ENCODE measurements at places on chromosomes 3 and 15. TPM values are rescaled to one million over a fixed set of nuclear protein-coding genes. Genes with fewer than 3 reads are reported as not detected.

GRCh38 chr3:174438501-174439145 lies 420.5 kb upstream of the NAALADL2 start:
- no peak for DNase-seq

GRCh38 chr3:177606891-177607290 lies 409.6 kb upstream of the TBL1XR1 start:
- DNase-seq: no peak

- no peak for DNase-seq
These were observed 31.4 kb downstream of the DIPK2A start for GRCh38 chr3:144003051-144003450.

DNA sequence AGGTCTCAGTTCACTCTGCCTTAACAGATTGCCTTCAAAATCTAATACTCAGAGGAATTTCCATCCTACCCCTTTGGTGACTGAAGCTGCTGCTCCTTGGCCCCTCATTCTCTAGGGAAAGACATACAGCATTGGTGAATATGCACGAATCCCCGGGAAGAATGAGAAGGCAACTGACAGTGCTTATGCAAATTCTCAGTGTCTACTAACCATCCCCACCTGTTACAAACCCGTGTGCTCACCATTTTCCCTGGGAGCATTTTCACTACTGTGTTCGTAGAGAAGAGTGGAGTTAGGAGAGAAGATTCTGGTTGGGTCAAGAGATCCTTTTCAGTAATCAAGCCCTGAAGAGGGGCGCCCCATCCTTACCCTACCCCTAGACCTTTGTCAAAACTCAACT lies 37.7 kb downstream of the SYNM start:
- DNase-seq: no peak

CNTN3 gene
- total RNA-seq: not detected

SAMMSON gene
- total RNA-seq: not detected

- no peak for DNase-seq
These were observed 163.6 kb downstream of the CHSY1 start for GRCh38 chr15:101088271-101088670.

DNA sequence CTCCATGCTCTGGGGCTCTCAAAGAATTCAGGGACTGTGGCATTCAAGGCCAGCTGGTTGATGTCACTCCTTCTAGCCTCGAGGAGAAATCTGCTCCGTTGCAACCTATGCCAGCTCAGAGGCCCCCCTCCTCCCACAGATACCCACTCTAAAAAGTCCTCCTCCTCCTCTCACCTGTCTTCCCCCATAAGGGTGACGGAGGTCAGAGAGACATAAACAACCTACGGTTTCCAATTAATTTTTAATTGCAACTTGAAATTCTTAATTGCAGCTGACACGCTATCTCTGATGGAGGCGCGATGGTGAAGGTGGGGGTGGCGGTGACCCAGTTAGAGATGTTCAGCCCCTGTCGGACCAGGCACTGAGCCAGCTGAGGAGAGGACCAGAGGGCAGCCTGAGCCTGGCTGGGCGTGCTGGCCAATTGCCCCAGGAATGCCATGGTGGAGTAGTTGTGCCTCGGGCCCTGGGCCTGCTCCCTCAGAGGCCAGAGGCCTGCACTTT lies 43.2 kb upstream of the INSYN1 start:
- DNase-seq: no peak

GRCh38 chr3:172142051-172142863 lies 102.9 kb downstream of the FNDC3B start:
- no peak for DNase-seq

ADAMTS9 gene
- not detected for total RNA-seq

GRCh38 chr3:88912294-88912877 lies 195.0 kb upstream of the EPHA3 start:
- DNase-seq: no peak

ATP13A5 gene
- not detected for total RNA-seq

CTXND1 gene
- total RNA-seq: not detected

LMOD3 gene
- total RNA-seq: not detected

DNA sequence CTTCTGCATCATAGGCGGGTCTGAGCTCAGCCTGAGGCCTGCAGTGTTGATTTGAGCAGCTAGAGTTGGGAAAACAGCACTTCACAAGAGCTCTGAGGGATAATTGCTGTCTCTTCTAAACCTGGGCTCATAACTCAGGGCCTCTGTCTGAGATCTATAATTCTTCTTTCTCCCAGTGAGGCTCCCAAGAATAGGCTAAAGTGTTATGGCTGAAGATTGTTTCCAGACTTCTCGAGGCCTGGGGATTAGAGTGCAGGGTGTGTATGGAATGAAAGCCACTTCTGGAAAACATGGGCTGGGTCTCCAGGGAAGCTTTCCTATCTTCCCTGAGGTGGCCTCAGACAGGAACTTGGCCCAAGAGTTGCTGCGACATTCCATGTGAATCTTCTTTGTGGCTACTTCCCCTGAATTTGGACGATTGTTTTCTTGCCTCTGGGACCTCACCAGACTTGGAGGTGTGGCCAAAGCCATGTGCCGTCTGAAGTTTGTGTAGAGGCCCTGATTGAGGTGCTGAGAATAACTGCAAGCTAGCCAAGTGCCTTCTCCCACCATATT lies 26.5 kb downstream of the MTMR14 start:
- no peak for DNase-seq

GRCh38 chr15:63597038-63597790 lies at the start of gene FBXL22:
TSS of gene FBXL22 (plus strand) at chr15:63597387. CDS start at chr15:63597393, 6 bp downstream.
- DNase-seq: no peak

DNA sequence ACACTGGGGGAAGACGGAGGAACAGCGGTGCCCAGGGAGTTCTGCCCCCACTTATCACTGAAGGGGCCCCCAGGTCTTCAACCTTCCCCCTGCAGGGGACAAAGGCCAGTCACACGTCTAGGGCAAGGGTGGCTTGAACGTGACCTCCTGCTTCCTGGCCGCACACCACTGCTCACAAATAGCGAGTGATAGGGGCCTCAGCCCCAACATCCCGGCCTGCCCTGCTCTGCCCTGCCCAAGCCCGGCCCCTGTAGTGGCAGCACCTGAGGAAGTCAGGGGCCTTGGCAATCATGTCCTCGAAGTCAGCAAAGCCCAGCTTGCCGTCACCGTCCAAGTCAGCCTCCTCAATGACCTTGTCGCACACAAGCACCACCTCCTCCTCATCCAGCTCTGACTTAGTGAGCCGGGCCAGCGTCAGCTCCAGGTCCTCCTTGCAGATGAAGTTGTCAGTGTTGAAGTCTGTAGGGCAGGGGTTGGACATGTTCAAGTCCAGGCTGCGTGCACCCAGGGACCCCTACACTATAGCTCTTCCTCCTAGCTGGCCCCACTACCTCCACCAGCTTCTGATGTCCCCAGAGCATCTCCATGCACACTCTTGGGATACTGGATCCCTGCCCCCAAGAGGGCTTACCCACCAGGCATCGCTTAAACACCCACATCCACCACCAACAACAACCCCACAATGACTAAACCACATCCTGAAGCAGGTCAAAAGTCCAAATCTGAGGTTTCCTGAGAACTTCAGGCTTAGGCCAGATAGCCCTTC lies 13.3 kb downstream of the SH2D7 start:
- no peak for DNase-seq

ARL6IP5 gene
- 73.5 TPM for total RNA-seq

GRCh38 chr15:68414206-68414555 lies 17.8 kb downstream of the ITGA11 start:
- no peak for DNase-seq

- no peak for DNase-seq
These were observed 80.2 kb downstream of the LRRK1 start for GRCh38 chr15:100999369-100999768.

P2RY12 gene
- not detected for total RNA-seq

PIF1 gene
- total RNA-seq: 47.5 TPM

DNA sequence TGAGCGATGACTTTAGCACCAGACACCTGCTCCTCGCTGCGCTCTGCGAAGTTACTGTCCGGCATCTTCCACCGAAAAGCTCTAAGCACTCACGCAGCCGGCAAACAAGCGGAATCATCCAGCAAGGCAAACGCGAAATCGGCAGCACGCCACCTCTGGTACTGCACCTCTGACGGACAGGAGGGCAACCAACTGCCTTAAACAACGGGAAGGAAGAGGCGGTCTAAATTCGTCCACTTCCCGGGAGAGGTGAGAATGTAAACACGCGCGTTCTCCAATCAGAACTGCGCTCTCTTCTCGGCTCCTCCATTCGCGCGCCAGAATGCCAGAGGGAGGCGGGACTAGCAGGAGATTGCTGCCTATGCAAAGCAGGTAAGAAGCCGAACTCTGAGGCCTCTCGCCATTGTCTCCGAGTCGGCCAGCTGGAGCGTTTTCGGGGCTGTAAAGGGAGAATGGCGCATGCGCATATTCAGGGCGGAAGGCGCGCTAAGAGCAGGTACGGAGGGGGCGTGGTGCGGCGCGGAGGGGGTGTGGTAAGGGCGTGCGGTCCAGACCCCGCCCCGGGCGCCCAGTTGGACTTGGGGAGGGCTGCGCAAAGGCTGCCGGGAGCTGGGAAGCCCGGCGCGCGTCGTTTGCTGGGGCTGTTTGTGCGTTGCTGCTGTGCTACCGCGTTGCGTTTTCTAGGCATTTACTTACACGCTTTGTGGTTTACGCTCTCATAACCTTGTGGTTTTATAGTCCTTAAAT lies at the start of the genes BTD and HACL1:
Gene BTD (plus strand): TSS at position 347 of the 747 bp plus-strand sequence. CDS start 33,695 bp downstream, outside the sequence.
Gene HACL1 (minus strand): TSS at position 171 of the 747 bp plus-strand sequence. CDS start 106 bp downstream, at position 65.
- peak; percentile 97 for DNase-seq

GRCh38 chr3:170180079-170180907 lies 1.2 kb downstream of the PHC3 start:
- DNase-seq: no peak

- no peak for DNase-seq
These were observed 53.2 kb downstream of the STAC start for GRCh38 chr3:36433511-36433910.

All from activated naive CD4-positive, alpha-beta T cell treated with anti-CD3 and anti-CD28 coated beads, Interleukin-2, amount 50 U/mL, for 72 hours (primary cell).